ENCODE measurements at places on chromosomes 3 and 15.

GRCh38 chr3:20142517-20142916 lies 43.5 kb downstream of the SGO1 start:
- no peak for DNase-seq

DNA sequence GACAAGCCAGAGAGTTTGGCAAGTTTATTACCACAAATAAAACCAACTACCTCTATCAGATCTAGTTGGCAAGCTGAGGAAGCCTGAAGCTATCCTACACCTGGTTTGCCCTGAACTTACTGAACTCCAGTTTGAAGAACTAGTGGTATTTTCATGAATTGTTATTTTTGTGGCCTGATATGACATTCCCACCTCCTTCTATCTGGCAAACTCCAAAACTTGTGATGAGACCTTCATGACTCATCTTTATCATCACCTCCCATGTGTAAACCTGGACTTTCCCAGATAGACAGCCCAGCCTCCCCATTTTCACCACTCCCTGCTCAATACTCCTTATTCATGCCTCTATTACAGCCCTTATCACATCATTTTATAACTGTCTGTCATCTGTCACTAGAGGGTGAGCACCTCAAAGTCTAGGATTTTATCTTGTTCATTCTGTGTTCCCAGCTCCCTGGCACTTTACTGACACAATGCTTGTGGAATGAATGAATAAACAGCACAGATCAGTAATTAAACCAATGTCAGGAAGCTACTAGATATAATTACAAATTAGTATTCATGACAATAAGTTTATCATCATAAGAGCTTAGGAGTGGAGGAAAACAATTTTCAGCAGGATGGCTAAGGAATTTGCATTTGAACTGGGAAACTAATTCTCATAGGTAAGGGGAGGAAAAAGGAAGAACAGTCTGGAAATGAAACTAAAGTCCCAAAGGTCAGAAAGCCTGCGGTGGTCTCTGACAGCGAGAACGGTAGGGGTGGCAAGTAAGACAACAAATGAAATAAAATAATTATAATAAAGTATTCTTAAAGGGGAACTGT lies 13.2 kb upstream of the TRANK1 start:
- DNase-seq = no peak

DNA sequence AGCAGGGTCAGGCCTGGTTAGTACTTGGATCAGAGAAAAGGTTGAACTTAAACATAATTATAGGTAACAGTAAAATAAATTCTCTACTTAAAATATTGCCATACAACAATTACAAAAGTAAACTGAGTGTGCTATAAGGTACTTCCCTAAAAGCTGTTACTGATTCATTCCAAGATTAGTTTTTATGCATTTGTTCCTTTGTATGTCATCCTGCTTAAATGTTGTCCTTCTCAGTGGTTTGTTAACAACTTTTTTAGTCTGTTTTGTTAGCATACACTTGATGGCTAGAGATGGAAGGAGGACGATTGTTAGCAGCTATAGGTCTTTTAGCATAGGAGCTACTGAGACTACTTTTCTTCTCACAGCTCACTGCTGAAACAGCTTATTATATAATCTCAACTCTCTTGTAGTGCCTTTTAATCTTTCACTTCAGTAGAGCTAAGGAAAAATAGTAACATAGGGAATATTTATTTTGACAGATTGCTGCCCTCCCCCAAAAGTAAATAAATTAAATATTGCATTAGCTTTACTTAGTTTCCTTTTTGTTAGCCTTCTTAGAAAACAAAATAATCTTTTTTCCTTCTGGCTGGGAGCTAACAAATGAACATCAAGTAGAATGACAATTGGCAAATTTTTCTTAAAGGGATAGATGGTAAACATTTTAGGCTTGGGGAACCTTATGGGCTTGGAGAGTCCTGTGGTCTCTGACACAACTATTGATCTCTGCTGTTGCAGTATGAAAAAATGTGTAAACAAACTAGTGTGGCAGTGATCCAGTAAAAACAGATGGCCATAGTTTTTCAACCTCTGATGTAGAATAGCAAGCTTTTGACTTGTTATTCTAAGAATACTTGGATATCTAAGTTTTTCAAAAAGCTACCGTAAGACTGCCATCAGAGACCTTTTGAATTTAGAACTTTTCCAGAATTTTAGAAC lies 39.5 kb downstream of the USP8 start:
- DNase-seq = no peak

- no peak for DNase-seq
These were observed 98.3 kb upstream of the ZBTB20 start for GRCh38 chr3:115245438-115245837.

- no peak for DNase-seq
These were observed 38.4 kb downstream of the SLMAP start for GRCh38 chr3:57794501-57794900.

DNA sequence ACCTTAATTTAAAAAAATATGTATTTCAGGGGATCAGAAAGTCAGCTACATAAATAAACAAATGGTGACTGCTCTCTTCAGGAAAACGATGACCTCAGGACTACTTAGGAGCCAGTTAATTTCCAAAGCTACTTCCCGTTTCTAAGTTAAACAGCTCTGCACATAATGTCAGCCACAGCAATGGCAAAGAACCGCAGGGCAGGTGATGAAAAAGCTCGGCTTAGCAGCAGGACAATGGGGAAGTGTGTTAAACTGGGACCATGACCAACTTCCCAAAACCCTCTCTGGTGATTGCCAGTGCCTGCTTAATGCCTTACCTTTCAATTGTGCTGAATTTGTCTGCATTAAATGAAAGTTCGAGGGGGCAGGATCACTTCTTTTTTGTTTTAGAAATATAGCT lies 258.9 kb downstream of the FHIT start:
- no peak for DNase-seq

GRCh38 chr15:80556694-80557367 lies 138.3 kb upstream of the ABHD17C start:
- no peak for DNase-seq

GRCh38 chr15:101558221-101558941 lies 68.9 kb upstream of the PCSK6 start:
- no peak for DNase-seq

- no peak for DNase-seq
These were observed 79.3 kb downstream of the SLC7A14 start for GRCh38 chr3:170506556-170506955.

GRCh38 chr3:124747111-124747981 lies 17.1 kb downstream of the UMPS start:
- no peak for DNase-seq

- no peak for DNase-seq
These were observed 20.5 kb downstream of the SLC35A5 start for GRCh38 chr3:112582244-112582874.

DNA sequence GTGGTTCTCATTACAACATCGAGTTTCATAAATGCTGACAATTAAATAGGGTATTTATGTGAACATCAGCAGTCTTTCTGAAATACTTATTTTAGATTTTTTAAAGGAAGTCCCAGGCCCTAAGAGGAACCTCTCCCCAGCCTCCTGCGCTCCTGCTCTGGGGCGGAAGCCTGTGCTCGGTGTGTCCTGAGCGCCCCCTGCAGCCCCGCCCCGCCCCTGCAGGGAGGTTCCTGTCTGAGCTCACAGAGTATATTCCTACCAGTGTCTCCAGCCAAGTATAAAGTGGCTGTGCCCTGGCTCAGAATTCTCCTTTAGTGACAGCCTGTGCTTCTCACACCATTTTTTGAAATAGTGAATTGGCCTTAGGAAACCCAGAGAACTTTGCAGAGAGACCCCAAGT lies 567.9 kb downstream of the GOLGA6L6 start:
- DNase-seq = no peak

DNA sequence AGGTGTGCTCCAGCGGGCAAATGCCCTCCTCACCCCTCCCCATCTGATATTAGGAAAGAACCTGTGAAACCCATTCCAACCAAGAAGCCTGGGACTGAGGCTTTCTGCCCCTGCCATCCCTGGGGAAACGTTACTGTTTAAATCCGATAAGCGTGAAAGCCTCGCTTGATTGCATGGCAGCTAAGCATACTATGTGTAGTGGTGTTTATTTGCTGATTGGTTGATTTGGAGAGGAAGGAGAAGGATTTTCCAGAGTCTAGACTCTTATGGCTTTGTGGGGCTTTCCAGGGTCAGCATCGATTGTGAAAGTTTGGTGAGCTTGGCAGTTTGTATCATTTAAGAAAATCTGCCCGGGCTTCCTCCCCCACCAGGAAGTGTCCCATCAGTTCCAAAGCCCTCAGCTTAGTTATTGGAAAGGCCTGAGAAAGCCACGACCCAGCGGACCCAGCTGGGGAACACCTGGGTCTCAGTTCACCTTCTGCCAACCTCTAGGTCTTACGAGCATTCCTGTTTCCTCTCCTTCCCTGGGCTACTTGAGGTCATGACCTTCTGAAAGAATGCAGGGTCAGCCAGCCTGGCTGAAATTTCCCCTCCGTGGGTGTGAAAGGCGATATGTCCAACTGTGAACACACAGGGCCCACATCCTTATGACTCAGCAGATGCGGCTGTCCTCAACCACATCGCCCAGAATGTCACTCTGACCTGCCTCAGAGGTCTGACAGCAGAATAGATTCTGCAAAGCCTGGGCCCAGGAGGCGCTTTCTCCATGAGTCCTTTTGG lies 62.8 kb upstream of the HERC1 start:
- DNase-seq = no peak

GRCh38 chr15:100032358-100033085 lies 299.3 kb upstream of the LYSMD4 start:
- no peak for DNase-seq

GRCh38 chr3:162666835-162667234 lies 1170.2 kb downstream of the OTOL1 start:
- no peak for DNase-seq

DNA sequence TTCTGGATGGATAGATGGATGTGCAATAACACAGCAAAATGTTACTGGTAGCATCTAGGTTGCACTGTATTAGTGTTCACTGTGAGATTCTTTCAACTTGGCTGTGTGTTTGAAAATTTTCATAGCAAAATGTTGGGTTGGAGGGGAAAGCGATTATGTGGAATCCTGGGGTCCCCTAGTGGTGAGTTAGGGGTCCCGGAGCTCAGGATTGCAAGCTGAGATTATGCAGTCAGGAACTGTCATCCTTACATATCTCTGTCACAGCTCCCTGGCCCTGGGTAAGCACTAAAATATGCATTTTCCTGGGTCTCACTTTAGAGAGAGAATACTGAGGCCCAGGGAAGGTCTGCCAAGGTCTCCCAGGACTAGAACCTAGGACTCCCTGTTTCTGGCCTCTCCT lies 77.2 kb downstream of the CEMIP start:
- no peak for DNase-seq

DNA sequence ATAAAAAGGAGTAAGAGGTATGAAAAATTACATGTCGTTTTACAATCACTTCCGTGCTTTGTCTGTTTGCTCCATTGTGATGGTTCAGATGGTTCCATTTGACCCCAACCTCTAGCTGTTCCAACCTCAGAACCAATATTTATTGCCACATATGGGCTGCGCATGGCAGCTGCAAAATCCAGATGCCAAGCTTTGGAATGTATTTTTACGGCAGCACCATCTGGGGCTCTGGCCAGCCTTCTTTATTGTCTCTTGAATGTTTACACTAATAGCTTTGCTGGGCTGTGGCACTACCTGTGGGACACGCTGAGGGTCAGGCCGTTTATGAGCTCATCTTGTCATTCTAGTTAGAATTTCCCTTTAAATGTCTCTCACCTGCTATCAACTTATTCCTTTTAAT lies 219.8 kb downstream of the ROBO2 start:
- no peak for DNase-seq

DNA sequence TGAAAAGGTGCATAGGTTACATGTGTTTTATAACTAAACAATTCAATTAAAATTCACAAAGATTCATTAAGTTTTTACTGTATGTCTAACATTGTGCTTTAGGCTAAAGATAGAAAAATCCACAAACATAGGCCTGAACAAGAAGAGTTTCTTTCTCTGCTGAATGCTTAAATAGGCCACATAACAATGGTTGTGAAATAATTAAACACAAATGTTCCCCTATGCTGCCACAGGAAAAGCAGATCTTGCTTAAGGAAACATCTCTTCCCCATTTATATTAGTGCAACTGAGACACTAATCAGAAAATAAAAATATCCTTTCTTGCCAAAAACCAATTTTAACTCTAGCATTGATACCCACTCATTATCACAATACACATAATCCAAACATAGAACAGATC lies 725.4 kb upstream of the DPPA4 start:
- DNase-seq = no peak

DNA sequence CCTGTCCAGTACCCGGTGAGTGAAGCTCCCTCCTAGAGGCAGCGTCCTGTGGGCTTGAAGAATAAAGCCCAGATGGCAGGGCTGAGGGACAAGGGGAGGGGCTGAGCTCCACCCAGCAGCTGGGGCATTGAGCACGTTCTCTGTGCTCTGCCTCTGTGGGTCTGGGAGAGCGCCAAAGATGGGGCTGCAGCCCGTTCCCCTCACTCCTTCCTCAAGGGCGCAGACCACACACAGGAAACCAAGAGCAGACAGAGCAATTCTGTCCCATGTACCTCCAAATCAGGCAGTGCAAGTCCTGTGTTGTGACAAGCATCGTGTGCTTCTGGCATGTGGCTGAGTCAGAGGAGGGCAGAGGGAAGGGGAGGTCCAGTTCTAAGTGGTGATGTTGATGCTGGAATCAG lies 15.7 kb upstream of the KIF23 start:
- no peak for DNase-seq

DNA sequence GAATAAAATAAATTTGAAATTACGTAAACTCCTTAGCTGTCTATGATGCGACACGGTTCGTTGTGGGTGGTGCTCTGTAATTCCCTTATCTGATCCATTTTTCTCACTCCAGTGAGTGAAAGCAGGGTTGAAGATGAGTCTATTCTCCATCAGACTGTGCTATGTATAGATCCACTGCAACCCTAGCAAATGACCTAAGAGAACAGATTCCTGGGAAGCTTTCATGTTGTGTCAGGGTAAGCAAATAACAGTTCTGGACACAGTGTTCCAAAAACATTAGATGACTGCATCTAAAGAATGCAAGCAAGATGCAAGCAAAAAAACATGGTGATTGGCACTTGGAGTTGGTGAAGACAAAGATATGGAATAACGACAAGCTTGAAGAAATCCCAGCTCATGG lies 239.3 kb downstream of the SLC9A9 start:
- DNase-seq = no peak

GRCh38 chr15:95663156-95664100 lies 667.1 kb upstream of the NR2F2 start:
- DNase-seq = no peak

DNA sequence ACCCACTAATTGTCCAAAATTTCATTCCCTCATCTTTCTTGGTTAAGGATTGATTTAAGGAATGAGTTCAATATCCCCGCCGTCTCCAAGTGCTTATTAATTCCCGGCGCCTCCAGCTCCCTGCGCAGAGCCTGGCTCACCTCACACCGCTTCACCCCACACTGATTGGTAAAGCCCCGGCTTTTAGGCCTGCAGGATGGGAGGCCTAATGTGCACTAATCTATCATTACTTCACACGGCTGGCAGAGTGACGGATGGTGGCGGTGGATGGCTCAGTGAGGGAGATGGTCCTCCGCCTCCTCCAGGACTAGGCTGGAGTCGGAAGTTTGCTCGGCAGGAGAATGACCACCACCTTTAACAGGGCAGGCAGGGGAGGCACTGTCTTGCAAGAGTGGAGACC lies 81.7 kb downstream of the MEGF11 start:
- no peak for DNase-seq
